NCI-H1092 treated with DMSO at 0.1 percent for 48 hours (cell line): ENCODE measurements at places on chromosomes 3 and 15.

DNA sequence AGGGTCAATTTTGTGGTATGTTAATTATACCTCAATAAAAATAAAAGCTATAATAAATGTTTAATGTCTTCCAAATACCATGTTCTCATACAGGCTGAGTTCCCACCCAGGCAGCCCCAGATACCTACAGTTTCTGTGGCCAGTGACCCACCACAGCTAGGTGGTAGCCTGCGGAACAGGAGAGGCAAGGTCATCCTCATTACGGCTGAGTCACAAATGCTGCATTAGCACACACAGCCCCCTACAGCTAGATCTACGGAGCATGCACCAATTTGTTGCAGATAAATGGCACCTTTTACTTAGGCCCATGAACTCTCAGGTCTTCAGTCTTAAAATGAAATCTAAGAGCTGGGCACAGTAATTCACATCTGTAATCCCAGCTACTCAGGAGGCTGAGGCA lies 5.1 kb downstream of the SPATA12 start:
- no peak for DNase-seq

DNA sequence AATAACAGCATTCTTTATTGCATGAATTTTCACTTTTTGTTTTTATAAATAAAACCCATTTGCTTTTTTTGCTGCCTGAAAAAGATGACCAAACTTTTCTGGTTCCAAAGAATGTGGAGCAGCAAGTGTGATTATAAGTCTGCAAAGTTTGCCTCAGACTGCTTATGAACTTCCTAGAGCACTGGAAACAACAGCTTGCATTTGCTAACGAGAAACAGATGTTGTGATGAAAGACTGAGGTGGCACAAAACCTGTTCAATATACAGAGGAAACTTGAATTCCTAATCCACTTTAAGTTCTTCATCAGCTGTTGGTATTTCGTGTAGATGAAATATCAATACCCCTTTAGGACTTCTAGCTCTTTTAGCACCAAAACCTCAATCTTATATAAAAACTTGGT lies 9.3 kb downstream of the ZPLD1 start:
- no peak for DNase-seq

GRCh38 chr15:70704731-70705130 lies 58.6 kb downstream of the UACA start:
- DNase-seq, result no peak

DNA sequence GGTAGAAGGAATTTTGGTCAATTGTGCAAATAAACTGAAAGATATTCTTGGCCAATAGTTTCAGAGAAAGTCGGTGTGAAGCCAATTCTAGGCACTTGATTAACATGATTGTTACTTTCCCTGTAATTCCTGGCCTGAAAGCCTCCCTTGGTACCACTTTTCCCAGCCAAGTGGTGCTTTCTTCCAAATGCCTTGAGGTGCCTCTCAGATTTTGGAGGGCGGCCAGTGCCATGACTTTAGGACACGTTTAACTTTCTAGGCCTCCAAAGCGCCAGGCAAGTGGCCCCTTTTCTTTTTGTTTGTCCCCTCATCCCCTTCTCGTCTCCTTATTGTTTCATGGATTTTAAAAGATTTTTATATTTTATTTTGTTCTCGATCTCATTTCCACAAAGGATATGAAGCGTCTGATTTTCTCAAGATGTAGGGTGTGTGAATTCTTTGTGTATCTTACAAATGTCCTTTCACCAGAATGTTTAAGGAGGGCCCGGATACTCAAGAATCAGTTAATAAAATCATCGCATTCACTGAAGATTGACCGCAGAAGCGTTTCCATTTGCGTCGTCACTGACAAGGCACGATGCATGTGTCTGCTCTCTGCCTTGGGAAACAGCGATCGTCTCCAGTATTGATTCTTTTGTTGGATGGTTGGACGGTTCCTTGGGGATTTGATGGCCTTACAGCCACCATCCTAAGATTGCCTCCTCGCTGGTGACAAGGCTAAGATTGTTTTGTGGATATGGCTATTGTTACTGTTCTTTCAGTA lies 87.8 kb downstream of the ASB7 start:
- DNase-seq, result no peak

DNA sequence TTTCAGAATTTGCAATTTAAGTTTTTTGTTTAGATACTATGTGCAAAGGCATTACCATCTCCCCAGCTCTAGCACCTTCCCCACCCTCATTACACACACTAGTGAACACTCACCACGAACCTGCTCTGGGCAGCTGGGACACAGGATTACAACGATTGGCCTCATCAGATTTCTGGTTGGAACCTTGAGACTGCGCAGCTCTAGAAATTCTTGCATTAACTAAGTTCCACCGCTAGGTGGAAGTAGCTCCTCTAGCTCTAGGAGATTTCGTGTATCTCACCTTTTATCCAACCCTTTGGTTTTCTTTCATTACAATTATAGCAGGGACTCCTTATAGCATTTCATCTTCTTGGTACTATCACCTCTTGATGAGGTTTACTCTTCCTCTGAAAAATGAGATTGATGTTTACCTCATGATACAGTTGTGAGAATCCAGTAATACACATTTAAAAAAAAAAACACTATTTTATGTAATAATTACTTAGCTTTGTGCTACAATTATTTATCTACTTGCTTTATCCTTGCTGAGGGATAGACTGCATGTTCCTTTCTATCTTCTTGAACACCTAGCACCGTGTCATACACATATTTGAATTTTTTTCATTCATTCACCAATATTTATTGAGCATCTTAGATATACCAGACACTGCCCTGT lies 28.7 kb upstream of the PLOD2 start:
- peak; percentile 50 for DNase-seq

DNA sequence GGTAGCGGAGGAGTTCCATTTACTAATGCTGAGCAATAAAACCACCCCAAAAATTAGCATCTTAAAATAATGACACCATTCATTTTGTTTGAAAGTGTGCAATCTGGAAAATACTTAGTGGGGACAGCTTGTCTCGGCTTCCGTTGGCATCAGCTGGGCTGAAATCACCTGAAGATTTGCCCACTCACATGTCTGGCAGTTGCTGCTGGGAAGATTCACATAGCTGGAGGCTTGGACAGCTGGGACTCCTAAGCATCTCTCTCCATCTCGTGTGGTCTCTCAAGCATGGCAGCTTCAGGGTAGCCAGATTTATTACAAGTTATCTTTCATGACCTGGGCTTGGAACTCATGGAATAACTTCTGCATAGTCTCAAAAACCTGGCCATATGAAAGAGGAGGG lies 38.4 kb upstream of the BFSP2 start:
- DNase-seq, result no peak

DNA sequence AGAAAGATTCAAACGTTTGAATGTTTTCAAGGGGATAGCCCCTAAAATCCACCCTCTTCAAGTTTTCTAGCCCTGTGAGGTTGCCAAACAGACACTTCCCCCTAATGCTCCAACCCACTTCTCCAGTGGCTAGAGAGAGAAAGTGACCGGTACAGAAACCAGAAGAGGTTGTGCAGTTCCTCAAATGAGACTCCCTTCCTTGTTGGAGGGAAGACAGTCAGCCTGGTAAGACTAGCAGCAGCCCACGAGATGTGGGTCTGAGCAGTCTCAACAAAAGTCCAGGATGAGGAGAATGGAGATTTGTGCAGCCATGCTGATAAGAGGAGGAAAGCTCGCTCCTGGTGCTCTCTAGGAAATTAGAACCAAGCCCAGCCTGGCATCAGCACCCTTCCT lies 222.8 kb upstream of the TPRG1 start:
- no peak for DNase-seq

DNA sequence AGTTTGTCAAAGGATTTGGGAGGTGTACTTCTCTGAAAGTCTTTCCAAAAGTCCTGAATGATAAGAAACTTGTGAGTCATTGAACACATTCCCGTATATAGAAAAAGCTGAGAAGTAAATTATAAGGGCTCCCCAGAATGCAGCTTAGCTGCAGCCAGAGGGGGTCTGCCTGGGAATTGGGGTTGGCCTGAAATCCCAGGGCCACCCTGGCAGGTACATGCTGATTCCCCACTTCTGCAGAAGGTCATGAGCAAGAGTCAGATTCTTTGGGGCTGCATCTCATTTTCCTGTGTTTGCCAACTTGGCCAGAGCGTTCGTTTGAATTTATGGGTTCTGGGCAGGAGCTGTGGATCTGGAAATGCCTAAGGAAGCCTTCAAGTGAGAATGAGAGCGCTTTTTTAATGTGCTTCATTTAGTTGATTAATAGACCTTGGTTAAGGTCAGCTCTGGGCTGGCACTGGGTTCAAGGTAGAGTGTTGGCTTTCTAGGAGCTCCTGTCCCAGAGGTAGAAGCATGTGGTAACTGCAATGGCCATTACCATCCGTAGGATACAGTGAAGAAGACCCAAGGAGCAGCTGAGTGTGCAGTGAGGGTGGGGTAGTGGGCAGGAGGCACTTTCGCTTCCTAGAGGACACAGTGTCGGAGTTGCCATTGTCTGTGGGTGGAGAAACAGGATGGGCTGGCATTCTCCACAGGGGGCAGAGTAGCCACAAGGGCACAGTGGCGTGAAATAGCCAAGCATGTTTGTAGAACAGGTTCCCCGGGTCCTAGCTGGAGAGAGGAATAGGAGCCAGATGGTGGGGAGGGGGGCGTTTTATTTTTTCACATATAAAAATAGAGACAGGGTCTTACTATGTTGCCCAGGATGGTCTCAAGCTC lies 3.2 kb downstream of the SLC6A6 start:
- no peak for DNase-seq

- DNase-seq, result no peak
Measured at GRCh38 chr3:81851176-81851575, 89.7 kb upstream of the GBE1 start.

- DNase-seq, result peak; percentile 22
Measured at GRCh38 chr3:13655061-13655913, 106.4 kb downstream of the FBLN2 start.

- DNase-seq, result no peak
Measured at GRCh38 chr3:132354916-132355702, 37.9 kb downstream of the ACP3 start.

DNA sequence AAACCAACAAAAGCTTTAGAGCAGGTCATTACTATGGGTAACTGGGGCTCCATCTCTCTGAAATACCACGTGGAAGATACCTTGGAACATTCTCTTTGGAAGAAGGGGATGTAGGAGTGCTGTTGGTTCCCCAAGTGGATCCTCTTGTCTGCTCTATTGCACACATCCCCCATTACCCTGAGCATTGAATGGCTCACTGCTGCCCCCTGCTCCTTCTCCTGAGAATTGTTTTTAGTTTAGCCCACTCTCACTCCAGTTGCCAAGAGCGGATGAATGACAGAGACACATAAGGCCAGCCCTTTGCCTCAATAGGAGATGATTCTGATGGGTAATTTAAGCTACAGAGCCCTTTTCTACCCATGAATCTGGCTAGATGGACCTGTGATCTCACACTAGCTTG lies 135.6 kb upstream of the SUCLG2 start:
- no peak for DNase-seq

- DNase-seq, result peak; percentile 14
Measured at GRCh38 chr3:123314359-123315270, 112.9 kb downstream of the SEC22A start.

GRCh38 chr3:52887166-52887565 lies 10.2 kb downstream of the STIMATE start:
- no peak for DNase-seq

DNA sequence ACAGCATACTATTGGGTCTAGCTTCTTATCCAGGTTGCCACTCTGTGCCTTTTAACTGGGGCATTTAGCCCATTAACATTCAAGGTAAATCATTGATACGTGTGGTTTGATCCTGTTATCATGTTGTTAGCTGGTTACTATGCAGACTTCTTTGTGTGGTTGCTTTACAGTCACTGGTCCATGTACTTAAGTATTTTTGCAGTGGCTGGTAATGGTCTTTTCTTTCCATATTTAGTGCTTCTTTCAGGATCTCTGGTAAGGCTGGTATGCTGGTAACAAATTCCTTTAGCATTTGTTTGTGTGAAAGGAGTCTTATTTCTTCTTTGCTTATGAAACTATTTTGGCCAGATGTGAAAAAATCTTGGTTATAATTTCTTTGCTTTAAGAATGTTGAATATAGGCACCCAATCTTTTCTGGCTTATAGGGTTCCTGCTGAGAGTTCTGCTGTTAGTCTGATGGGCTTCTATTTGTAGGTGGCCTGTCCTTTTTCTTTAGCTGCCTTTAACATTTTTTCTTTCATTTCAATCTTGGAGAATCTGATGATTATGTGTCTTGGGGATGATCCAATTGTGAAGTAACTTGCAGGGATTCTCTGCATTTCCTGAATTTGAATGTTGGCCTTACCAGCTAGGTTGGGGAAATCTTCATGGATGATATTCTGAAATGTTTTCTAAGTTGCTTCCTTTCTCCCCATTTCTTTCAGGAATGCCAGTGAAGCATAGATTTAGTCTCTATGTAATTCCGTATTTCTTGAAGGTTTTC lies 39.3 kb downstream of the CCR1 start:
- DNase-seq, result no peak

- no peak for DNase-seq
Measured at GRCh38 chr3:99509224-99509623, 129.2 kb upstream of the COL8A1 start.

GRCh38 chr3:155889212-155889611 lies 18.8 kb downstream of the GMPS start:
- DNase-seq, result no peak

DNA sequence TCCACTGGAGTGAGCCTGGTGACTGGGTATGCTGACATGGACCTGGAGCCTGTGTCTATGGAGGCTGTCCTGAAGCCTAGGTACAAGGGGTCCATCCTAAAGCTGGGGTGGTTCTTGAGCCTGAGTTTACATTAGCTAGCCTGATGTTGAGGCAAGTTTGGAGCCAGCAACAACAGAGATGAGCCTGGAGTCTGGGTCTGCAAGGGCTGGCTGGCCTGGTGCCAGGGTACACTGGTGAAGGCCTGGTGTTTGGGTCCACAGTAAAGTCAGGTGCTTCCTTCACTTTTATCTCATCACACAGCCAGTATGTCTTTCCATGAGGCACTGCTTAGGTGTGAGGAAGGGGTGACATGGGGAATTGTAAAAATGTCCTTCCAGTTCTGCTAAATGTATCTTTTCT lies 49.5 kb downstream of the TP63 start:
- DNase-seq, result no peak

- DNase-seq, result no peak
Measured at GRCh38 chr3:149850787-149851584, 38.0 kb downstream of the RNF13 start.

- DNase-seq, result no peak
Measured at GRCh38 chr15:74123131-74123429, 7.3 kb upstream of the ISLR2 start.

DNA sequence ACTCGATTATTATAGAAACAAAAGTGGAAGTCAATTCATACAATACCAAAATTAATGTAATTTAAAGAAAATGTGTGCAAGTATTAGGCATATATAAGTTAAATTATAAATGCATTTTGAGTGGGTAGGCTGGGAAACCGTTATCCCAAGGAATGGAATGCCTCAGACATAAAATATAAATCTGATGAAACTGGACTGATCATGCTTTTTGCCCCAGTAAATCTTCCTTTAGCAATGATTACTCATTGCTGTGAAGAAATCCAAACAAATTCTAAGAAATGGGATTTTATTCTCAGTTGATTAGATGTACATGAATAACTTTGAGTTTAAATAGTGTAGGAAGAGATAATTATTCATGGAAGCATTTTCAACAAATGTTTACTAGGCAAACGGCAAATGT lies 185.5 kb upstream of the KCNMB2 start:
- no peak for DNase-seq
